ENCODE measurements at places on chromosomes 2 and 18. TPM values are rescaled to one million over a fixed set of nuclear protein-coding genes. Genes with fewer than 3 reads are reported as not detected.

KLHL41 gene
- total RNA-seq, result not detected

SERPINB12 gene
- total RNA-seq, result not detected

CCDC141 gene
- not detected for total RNA-seq

SPAG16 gene
- total RNA-seq, result 10.9 TPM

TSN gene
- total RNA-seq, result 59.8 TPM

BOLL gene
- total RNA-seq, result not detected

TEX44 gene
- total RNA-seq, result not detected

HOXD13 gene
- total RNA-seq, result not detected

CFAP65 gene
- total RNA-seq, result not detected

PAPOLG gene
- total RNA-seq, result 12.5 TPM

NFU1 gene
- 72.1 TPM for total RNA-seq

APLF gene
- 2.2 TPM for total RNA-seq

QPCT gene
- 9.7 TPM for total RNA-seq

REG3A gene
- total RNA-seq, result not detected

KCNIP3 gene
- total RNA-seq, result 1.2 TPM

DHX57 gene
- total RNA-seq, result 11.2 TPM

OBSL1 gene
- 29.7 TPM for total RNA-seq

SPP2 gene
- total RNA-seq, result not detected

SP140 gene
- not detected for total RNA-seq

LBX2 gene
- total RNA-seq, result 1.2 TPM

CCNT2 gene
- total RNA-seq, result 15.5 TPM

TNFRSF11A gene
- total RNA-seq, result 0.16 TPM

SRD5A2 gene
- total RNA-seq, result not detected

C2orf78 gene
- not detected for total RNA-seq

B3GNT7 gene
- total RNA-seq, result 0.34 TPM

CYRIA gene
- total RNA-seq, result 0.30 TPM

SGO2 gene
- 20.2 TPM for total RNA-seq

FTCDNL1 gene
- total RNA-seq, result 0.08 TPM

FBXO15 gene
- total RNA-seq, result not detected

LYPD6B gene
- 4.9 TPM for total RNA-seq

NDUFS1 gene
- total RNA-seq, result 125 TPM

SLC11A1 gene
- 0.08 TPM for total RNA-seq

CRYGD gene
- total RNA-seq, result not detected

RIT2 gene
- total RNA-seq, result not detected

CCDC85A gene
- not detected for total RNA-seq

UCN gene
- total RNA-seq, result 2.1 TPM

LGALSL gene
- 10.6 TPM for total RNA-seq

SKA1 gene
- 11.4 TPM for total RNA-seq

PTPN4 gene
- 29.8 TPM for total RNA-seq

EMX1 gene
- total RNA-seq, result not detected

CREG2 gene
- total RNA-seq, result 0.31 TPM

LHCGR gene
- not detected for total RNA-seq
